Activated CD4-positive, CD25-positive, alpha-beta regulatory T cell treated with anti-CD3 and anti-CD28 coated beads, Interleukin-2, amount 50 U/mL, for 24 hours (primary cell): ENCODE measurements at places on chromosomes 7 and 10.

DNA sequence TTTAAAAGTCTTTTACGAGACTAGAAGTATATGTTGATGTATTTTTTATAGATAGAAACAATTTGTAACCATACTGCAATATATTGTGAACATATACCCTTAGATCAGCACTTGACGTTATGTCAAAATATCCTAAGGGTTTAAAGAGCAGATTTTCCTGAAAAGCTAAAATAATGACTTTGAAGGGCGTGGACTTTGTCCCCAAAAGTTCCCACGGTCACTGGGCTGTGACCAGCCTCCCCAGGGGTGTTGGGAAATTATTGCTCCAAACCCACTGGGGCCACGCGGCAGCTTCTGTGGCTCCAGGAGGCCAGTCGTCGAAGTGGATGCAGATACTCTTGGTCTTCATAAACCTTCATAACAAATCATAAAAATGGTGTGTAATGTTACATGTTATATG, 29.9 kb downstream of the DNAJB6 start:
- no peak for ATAC-seq

DNA sequence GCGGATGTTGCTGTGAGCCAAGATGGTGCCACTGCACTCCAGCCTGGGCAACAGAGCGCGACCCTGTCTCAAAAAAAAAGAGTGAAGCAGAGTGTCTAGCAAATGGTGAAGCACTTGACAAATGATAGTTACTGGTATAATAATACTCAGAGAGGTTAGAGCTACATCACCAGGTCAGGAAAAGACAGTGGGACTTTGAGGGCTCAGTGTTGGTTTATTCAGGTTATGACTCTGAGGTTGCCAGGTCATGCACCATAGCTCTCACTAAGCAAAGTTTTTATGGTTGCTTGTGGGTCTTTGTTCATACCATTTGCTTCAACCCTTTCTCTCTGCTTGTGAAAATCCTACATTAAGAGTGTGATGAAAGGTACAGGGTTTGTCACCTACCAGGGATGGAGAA, 13.6 kb downstream of the MRPS33 start:
- ATAC-seq = no peak

DNA sequence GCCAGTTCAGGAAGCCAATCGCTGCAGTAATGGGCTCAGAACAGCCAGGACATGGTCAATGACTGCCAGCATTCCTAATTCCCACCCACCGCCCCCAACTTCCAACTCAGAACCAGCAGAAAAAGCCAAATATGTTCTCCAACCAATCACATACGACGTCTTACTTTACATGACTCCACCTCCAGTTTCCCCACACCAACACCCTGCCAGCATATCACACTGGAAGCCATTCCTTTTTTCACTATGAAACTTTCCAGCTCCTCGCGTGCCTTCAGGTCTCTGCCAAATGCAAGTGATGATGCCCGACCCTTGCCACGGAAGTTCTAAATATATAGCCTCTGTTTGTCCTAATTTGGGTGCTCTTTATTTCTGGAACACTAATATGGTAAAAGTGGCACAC, 12.5 kb downstream of the NPS start:
- no peak for ATAC-seq

DNA sequence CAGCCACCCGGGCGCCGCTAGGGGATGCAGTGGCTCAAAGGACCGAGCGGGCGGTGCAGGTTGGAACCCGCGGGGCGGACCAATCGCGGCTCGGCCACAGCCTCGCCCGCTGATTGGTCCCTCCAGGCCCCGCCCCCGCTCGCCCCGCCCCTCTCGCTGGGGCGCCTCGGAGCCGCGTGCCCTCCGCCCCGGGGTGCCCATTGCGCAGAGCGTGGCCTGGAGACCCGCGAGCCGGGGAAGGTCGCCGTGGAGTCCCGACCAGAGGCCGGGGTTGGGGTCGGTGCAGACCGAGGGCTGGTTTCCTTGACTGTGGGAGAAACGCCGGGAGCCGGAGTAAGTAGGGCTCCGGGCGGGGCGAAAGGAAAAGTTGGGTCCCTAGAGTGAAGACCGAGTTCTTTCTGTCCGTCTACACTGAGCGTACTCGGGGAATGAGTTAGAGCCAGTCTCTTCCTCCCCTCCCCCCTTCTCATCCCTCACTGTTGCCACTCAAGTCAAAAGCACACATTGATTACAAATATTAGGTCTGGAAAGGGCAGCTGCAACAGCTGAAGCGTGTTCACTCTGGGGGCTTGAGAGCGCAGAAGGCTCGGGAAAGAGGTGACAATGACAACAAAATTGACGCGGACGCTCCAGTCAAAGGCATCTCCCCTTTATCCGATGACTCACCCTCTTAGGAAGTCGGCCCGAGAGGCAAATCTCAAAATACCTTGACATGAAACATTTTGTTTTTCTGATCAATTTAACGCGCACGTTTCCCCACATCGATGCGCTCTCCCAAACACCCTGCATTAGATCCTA, 843 bp upstream of the GATA3 start:
- ATAC-seq = peak; percentile 65

DNA sequence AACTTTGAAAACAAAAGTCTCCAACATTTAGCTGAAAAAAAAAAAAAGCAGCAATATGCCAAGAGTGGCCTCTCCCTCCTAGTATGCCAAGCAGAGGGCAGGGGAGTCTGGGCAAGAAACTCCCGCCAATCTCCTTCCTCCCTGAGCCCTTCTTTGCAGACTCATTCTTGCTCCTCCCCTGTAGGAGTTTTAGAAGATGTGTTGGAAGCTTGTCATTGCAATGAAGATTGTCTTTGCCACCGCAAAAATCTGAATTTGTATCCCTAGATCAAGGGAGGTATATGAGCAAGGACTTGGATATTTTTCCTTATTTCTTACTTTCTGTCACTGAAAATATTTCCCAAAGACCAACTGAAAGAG, 2.6 kb upstream of the TNS3 start:
- no peak for ATAC-seq

DNA sequence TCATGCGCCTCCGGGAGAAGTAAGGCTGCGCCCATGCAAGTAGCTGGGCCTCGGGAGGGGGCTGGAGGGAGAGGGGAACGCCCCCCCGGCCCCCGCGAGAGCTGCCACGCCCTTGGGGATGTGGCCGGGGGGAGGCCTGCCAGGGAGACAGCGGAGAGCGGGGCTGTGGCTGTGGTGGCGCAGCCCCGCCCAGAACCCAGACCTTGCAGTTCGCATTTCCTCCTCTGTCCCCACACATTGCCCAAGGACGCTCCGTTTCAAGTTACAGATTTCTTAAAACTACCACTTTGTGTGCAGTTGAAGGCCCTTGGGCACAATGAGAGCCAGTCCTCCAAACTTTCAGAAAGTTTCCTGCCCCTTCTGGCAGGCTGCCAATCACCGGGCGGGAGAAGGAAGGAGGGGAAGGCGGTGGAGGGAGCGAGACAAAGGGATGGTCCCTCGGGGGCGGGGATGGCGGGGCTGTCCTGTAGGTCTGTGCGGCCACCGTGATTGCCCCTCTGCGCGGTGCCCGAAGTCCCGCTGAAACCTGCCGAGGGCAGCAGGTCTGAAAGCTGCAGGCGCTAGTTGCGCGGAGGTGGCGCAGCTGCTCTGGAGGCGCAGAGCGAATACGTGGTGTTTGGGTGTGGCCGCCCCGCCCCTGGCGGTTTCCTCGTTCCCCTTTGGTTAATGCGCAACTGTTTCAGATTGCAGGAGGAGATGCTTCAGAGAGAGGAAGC, 2.1 kb downstream of the VIM start:
- ATAC-seq = peak; percentile 45

- ATAC-seq = no peak
Measured at GRCh38 chr7:79673969-79674368, 220.5 kb upstream of the MAGI2 start.

DNA sequence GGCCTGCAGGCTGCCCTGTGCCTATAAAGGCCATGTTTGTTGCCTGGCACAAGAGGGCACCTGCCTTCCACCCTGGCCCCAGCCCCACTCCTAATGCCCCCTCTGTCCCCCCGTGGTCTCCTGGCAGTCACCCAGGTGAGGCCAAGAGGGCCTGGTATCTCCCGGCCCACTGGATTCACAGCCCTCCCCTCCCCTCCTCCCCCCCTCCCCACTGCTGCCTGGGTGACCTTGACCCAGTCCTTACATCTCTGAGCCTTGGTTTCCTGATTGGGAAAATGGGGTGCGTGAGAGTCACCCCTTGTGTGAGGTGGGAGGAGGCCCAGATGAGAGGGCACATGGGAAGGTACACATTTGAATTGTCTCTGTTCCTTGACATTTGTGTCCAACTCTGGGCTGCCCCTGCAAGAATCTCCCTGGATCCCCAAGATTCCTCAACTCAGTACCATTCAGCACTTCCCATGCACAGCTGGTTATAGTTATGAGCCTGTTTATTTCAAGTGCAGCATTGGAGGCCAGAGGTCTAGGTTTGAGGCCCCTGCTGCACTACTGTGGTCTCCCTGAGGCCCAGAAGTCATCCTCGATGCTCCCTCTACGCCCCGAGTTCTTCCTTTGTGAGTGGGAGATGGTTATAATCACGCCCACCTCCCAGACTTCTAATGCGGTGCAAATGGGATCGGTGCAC, 58.9 kb downstream of the TMEM270 start:
- ATAC-seq = no peak

- ATAC-seq = no peak
Measured at GRCh38 chr7:91162436-91162835, 101.8 kb upstream of the FZD1 start.

- ATAC-seq = no peak
Measured at GRCh38 chr10:120601999-120602398, 145.0 kb downstream of the PLPP4 start.
